T-helper 1 cell (primary cell): ENCODE measurements at places on chromosomes 7 and 10.

DNA sequence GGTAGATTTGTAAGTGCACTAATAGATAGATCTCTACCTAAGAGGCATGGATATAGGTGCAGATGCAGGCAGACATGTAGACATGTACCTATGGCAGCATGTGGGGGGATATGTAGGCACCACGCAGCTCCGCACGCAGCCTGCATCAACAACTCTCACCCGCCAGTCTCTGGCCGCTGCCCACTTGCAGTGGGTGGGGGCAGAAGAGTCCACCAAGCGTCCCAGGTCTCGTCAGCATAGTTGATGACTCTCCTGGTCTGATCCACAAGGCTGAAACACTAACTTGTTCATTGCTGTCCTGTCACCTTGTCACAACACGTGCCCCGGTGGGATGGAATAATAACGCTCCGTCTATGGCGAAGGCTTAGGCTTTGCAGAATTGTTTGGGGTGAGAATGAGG is 252.0 kb downstream of the ADARB2 start:
- DNase-seq = no peak

DNA sequence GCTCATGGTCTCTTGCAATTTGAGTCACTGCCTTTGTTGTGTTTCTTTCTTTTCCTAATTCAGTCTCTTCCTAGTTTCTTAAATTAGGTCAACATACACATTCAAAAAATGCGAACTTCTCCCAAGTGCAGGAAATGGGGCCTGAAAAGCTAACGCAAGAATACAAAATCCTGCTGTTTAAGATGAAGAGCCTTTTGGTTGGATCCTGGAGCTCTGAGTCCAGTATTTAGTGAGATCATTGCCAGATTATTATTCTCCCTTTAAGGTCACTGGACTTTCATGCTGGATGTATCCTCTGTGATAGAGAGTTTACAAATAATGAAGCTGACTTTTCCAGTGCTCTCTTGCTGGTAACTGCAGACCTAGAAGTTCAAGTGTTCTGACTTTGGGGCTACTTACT is 401.9 kb upstream of the MKI67 start:
- DNase-seq = no peak

DNA sequence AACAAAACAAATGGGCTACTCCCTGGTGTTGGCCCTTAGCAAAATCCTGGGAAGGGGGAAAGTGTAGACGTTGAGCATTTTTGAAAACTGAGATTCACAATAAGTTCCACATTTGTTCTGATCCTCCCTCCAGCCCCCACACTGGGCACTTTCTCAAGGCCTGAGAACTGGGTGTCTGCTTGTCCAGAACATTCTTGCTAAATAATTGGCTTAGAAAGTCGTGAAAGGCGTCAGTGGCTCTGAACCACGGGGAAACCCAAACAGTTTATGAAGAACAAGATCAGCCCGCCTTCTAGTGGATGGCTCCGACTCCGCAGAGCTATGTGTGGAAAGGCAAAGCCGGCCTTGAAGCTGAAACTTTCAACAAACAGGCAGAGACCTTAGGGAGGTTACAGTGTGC is 370.1 kb downstream of the PRPF18 start:
- DNase-seq = no peak

- no peak for DNase-seq
Measured at GRCh38 chr7:13541326-13541725, 448.1 kb downstream of the ETV1 start.

GRCh38 chr10:133453516-133454203 is at the start of gene SCART1:
Gene SCART1 (plus strand): TSS chr10:133453945. CDS start chr10:133453998, 53 bp downstream.
- peak; percentile 34 for DNase-seq

DNA sequence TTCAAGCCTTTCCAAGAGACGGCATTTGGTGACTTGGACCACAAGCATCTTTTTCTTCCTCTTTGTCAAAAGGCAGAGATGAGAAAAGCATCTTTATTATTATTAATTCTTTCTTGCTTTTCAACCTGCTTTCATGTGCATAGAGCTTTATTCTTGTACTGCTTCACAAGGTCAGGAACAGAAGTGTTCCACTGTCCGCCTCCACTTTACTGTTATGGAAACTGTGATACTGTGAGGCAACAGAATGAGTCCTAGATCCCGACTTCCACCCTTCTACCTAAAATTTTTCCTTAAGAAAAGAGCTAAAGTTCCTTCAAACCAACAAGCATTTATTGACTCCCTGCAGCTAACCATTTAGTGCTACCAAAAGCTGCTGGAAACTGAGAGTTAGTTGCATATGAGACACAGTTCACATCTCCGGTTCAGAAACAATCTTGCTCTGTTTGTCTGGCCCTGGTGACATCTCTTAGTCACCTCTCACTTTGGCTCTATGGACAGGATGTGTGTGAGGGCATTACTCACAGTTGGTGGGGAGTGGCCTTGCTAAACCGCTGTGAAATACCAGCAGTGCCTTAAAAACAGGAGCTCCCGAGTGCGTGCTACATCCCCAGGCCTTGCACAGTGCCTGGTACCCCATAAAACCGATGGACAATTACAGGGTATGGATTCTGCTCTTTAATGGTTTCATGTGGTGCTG is 77.1 kb upstream of the TRIL start:
- DNase-seq = no peak

- no peak for DNase-seq
Measured at GRCh38 chr10:126268013-126268920, 120.0 kb downstream of the ADAM12 start.
